Effector CD4-positive, alpha-beta T cell (primary cell): ENCODE measurements at places on chromosomes 1 and 21.

DNA sequence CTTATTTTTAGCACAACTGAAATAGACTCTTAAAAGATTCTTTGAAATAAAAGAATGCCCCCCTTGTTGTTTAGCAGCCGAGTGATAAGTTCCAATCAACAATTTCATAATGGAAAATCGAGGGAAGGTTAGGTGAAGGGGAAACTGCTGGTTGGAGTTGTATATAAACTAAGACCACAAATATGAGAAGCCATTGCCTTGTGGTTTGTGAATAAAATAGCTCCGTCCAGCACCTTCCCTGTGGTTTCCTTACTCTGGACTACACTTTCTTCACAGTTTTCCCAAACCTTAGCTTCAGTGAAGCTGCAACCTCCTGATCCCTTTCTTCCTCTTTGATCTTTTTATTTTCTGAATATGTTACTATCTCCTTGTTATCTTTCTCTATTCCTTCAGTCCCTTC lies 6.7 kb upstream of the RAB3GAP2 start:
- no peak for DNase-seq

- DNase-seq, result no peak
Observed at GRCh38 chr1:16998589-16998988, 13.1 kb downstream of the ATP13A2 start.

DNA sequence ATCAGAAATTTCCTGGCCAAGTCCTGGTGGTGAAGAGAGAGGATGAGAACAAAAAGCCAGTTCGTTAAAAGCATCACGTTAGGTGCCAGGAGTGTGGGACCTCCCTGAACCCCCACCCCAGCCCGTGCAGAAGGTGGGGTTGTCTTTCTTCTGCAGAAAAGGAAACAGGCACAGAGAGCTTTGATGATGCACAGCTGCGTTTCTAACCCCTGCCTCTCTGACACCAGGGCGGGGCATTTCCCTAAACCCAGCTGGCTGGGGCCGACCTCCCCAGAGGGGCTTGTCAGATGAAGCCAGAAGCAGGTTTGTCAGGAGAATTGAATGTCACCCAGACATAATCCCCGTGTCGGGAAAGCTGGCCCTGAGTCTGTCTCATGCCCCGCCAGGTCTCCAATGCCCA lies 189.3 kb upstream of the EDN2 start:
- DNase-seq, result peak; percentile 17

DNA sequence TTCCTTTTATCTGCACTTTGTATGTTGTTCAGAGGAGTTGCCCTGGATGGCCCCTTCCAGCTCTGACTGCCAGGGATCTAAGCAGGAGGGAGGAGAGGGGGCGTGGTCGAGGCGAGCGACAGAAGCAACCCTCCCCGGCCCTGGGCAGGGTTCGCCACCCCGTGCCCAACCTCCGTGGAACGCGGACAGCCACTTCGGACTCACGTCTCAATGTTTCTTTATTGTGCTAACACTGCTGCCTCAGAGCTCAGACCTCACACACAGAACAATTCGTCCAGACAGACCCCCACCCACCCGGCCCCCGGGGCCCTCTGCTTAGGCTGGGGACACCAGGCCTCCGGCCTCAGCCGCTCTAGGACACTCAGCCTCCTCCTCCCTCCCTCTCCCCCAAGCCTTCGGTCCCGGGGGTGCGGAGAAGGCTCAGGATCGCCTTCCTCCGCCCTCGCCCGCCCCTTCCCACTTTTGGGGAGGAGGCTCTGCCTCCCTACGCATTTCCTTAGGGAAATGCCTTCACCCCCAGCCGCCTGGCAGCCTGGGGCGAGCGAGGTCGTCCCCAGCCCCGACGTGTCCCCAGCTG lies 8.3 kb downstream of the VSIG8 start:
- DNase-seq, result no peak

GRCh38 chr1:18200136-18200717 lies 92.6 kb downstream of the IGSF21 start:
- no peak for DNase-seq

- no peak for DNase-seq
Observed at GRCh38 chr1:6056572-6056948, 10.9 kb downstream of the KCNAB2 start.

- no peak for DNase-seq
Observed at GRCh38 chr1:36303650-36304360, 2.4 kb upstream of the SH3D21 start.

- no peak for DNase-seq
Observed at GRCh38 chr21:41970751-41971653, 17.2 kb upstream of the C2CD2 start.

- no peak for DNase-seq
Observed at GRCh38 chr1:15106608-15107007, 46.9 kb upstream of the TMEM51 start.

- DNase-seq, result no peak
Observed at GRCh38 chr21:27571706-27572105, 604.8 kb upstream of the ADAMTS5 start.
